ENCODE measurements at places on chromosomes 4 and X.

DNA sequence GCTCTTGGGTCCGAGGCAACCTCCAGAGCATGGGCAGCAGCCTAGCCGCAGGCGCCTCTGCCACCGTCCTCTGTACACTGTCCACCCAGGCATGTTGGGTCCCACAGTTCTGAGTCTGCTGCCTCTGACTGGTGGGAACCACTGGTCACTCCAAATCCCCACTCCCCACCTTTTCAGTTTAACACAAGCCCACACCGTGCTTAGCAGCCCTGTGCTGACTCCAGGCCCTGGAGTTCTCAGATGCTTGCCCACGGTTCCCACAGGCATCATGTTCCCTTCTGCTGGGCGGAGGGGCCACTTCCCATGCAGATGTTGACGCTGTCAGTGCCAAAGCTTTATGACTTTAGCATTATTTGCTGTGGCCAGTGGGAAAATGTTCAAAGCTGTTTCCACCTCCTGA is 104.5 kb downstream of the SCD5 start:
- no peak for DNase-seq

GRCh38 chr4:30757357-30757756 is 37.2 kb downstream of the PCDH7 start:
- DNase-seq, result peak; percentile 58

DNA sequence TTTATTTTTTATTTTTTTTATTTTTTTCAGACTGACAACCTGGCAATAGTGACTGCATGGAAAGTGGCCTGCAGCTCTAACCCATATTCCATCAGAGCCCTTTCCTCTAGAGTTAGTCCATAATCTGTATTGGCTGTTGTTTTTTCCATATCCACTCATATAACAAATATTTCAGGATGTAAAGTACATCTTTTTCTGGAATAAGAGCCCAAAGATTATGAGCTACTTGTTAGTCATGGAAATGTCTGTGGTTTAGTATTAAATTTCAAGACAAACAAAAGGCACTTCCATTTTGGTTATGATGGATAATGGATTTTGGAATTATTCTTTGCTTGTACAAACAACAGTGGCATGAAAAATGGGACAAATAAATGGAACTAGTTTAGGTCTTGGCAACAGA is 296.0 kb upstream of the HS3ST1 start:
- no peak for DNase-seq

- no peak for DNase-seq
Observed at GRCh38 chr4:123826896-123827295, 430.3 kb downstream of the SPRY1 start.

- DNase-seq, result no peak
Observed at GRCh38 chr4:165464813-165465381, 86.1 kb downstream of the CPE start.

DNA sequence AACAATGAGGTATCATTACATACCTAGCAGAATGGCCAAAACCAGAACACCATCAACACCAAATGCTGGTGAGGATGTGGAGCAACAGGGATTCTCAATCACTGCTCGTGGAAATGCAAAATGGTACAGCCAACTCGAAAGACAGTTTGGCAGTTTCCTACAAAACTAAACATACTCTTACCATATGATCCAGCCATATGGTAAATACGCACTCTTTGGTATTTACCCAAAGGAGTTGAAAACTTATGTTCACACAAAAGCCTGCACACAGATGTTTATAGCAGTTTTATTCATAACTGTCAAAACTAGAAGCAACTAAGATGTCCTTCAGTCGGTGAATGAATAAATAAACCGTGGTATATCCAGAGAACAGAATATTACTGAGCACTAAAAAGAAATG is 7.8 kb downstream of the CASP3 start:
- DNase-seq, result no peak

DNA sequence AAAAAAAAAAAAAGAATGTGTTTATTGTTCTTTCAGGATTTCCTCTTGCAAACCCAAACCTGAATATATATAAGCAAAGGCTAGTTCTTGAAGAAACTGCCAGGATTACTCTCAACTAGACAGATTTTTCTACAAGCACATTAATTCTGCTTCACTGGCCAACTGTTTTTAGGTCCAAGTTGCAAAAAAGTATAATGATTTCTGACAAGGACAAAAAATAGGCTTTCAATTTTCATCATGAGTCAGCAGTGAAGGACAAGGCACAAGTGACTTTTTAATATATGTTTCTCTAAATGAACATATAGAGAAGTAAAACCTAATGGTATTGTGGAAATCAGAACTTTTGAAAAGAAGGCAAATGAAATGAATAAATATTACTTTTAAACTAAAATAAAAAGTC is 73.7 kb downstream of the ELOVL6 start:
- DNase-seq, result no peak

GRCh38 chrX:153420851-153421599 is 9.8 kb downstream of the ZFP92 start:
- no peak for DNase-seq

GRCh38 chr4:184273166-184274147 is 55.8 kb upstream of the ENPP6 start:
- no peak for DNase-seq

DNA sequence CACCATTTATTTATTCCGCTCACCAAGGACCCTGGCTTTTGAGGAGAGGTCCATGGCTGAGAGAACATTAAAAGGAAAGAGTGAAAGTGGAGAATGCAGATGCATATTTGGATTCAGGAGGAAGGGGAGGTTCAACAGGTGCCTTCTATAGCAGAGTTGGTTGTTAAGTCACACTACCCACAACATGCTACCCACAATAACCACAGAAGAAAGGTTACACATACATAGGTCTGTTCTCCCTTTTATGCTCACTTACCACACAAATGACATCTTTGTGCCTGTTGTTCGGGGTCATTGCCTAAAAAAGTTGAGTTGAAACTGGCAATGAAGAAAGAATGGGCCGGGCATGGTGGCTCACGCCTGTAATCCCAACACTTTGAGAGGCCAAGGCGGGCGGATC is 587.4 kb downstream of the RPA4 start:
- no peak for DNase-seq

- DNase-seq, result no peak
Observed at GRCh38 chrX:22310779-22311178, 38.1 kb downstream of the CBLL2 start.

GRCh38 chr4:53703267-53703655 is 112.0 kb upstream of the LNX1 start:
- no peak for DNase-seq
